Stimulated activated CD8-positive, alpha-beta memory T cell treated with anti-CD3 and anti-CD28 coated beads, Interleukin-4, amount 100 ng/mL, for 24 hours (primary cell): ENCODE measurements at places on chromosomes 2 and 18.

DNA sequence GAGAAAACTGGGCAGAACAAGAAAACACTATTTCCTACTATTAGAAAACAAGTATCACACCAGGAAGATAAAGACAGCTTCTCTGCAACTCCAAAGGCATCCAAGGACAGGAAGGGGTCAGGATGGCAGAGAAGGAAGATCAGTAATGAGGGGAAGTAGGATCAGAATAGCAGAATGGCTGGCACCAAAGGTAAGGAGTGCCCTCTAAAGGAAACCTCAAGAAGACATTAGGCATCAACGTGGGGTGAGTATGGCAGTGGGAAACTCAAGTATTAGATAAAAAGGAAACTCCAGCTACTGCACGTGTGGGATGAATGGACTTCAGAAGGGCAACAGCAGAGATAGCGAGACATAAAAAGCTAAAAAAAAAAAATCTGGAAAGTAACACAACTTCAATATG is 25.9 kb downstream of the HDLBP start:
- DNase-seq: no peak

- DNase-seq: no peak
Observed at GRCh38 chr2:136764452-136765255, 691 bp upstream of the THSD7B start.

- DNase-seq: no peak
Observed at GRCh38 chr2:176978921-176979320, 233.7 kb upstream of the HNRNPA3 start.

GRCh38 chr18:62128157-62128556 is 58.7 kb downstream of the PIGN start:
- no peak for DNase-seq

- DNase-seq: no peak
Observed at GRCh38 chr2:39666491-39667101, 879 bp downstream of the TMEM178A start.

DNA sequence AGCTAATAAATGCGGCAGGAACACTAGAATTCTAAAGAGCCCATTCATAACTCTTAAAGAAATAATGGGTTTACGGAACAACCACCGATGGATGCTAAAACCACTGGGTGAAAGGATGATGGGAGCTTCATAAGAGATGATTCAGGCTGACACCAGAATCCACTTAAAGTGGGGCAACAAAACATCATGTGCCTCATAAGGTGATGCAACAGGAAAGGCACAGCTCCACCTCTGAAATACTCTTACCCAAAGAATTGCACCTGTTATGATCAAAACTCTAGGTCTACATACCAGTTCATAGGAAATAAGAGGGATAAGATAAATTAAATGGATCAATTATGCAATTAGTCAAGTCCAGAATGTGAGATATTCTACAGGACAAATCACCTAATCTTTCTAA is 131.4 kb downstream of the DHRS9 start:
- DNase-seq: no peak

DNA sequence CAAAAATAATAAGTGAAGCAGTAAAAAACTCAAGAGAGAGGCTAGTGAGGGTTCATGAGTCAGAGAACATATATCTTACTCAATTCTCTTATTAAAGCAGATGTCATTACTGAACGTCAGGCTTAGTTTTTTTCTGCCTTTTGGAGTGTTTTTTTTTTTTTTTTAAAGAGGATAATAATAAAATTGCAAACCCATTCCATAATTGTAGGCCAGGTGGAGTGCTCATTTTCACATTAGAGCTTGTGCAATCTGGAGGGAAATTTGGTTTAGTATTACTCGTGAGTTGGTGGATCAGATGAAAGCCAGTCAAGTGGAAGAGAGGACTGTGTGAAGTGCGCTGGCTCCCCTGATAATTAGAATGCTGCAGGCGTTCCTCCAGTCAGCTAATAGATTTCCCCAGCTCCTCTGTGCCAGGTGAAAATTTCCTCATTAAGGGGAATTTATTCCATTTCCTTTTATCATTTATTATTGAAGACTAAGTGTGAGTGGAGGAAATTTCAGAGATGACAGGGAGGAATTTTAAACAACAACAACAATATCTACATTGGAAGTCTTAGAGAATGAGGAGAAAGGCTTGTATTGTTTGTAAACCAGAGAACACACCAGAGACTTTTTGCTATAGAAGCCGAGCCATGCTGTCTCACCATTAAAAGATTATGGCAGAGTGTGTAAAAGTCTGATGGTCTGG is 74.6 kb downstream of the CPS1 start:
- DNase-seq: no peak
